ENCODE measurements at places on chromosomes 16 and 17.

- no peak for DNase-seq
Observed at GRCh38 chr16:30351001-30351441, 4.1 kb downstream of the CD2BP2 start.

GRCh38 chr17:79808763-79809529 is 12.1 kb upstream of the CBX8 start:
- no peak for DNase-seq

DNA sequence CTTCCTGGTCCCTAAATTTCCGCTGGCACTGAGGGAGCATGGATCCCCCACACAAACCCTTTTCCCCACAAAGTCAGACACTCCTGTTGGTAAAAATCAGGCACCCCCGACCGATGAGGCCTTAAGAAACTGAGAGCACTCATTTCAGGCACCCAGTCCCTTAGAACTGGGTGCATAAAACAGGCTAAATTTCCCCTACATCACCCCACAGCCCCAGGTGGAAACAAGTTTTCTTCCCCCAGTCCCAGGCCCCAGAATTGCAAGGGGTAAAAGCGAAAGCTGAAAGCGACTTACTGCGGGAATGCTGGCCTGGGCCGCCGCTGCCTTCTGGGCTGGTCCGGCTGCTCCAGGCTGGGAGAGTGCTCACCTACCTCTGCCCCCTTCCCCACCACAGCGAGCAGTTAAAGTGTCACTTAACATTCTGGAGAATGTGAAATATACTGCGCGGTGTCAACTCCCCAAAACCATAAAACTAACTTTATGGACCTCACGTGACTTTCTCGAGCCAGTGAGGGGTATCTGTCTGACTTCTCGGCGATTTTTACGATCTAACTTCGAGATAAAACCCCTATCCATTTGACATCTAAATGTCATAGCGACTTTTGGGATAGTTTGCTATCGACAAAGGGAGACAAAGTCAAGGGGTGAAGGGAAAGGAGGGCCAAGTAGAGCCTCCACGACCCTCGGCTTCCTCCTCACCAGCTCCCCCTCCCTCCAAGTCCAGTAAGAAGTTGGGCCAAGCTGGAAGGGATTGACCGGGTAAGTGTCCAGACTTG is at the start of gene HOXB3:
Gene HOXB3, minus strand, starts transcription at position 411 of the 776 bp plus-strand sequence. CDS start 37,767 bp downstream, outside the sequence.
- no peak for DNase-seq

- DNase-seq, result no peak
Observed at GRCh38 chr17:15438491-15439105, 28.8 kb downstream of the CDRT4 start.

DNA sequence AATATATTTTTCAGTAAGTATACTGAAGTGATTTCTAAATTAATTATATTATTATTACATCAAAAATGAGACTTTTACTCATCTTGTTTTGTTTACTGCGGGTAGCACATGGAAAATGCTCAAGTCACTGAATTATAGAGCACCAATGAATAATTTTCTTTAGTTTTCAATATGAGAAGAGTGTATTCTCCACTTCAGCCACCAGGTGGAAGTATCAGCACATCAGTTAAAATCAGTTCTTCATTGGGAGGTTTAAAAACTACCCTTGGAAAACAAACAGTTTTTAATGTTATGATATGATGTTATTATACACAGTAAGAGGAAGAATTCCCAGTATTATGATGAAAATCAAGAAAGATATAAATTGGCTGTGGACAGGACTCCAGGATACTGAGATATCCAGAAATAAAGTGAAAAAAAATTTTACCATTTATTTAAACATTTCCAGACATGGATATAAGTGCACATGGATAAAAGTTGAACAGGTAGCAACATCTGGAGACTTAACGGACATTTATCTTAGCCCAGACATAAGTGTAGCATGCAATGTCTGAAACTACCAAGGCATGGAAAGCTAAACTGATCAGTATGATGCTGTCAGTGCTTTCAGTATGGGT is 467.3 kb downstream of the KCNJ2 start:
- no peak for DNase-seq

DNA sequence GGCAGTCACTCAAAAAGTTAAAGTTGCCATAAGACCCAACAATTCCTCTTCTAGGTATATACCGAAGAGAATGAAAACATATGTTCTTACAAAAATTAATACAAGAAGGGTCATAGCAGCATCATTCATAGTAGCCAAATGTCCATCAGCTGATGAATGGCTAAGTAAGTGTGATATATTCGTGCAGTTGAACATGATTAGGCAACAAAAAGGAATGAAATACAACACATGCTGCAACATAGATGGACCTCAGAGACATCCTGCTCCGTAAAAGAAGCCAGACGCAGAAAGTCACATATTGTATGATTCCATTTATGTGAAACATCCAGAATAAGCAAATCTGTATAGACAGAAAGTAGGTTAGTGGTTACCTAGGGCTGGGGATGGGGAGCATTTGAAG is 229.4 kb upstream of the CACNG5 start:
- no peak for DNase-seq

DNA sequence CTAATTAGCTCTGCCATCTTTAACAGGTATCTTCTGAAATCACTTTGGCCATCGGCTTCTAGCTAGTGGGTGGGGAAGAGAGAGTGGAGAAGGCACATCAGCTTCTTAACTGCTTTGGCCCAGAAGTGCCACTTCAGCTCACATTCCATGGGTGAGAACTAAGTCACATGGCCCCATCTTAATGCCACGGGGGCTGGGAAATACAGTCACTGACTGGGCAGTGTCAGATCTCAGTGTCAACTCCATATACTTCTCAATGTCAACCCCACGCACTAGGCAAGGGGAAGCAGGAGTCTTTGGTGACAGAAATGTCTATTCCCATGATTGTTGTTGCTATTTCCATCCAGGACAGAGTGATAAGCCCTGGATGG is 29.4 kb downstream of the CCR7 start:
- DNase-seq, result no peak

- no peak for DNase-seq
Observed at GRCh38 chr17:42772945-42773289, 332 bp upstream of the VPS25 start.

GRCh38 chr17:43846221-43846712 is 709 bp upstream of the CD300LG start:
- peak; percentile 72 for DNase-seq

- DNase-seq, result no peak
Observed at GRCh38 chr16:57999971-58000705, at the start of gene ZNF319. TSS of gene ZNF319 (minus strand) at chr16:58000672. CDS start at chr16:57998265, 2,407 bp downstream.

- DNase-seq, result no peak
Observed at GRCh38 chr16:72191551-72191950, 19.6 kb upstream of the PMFBP1 start.

DNA sequence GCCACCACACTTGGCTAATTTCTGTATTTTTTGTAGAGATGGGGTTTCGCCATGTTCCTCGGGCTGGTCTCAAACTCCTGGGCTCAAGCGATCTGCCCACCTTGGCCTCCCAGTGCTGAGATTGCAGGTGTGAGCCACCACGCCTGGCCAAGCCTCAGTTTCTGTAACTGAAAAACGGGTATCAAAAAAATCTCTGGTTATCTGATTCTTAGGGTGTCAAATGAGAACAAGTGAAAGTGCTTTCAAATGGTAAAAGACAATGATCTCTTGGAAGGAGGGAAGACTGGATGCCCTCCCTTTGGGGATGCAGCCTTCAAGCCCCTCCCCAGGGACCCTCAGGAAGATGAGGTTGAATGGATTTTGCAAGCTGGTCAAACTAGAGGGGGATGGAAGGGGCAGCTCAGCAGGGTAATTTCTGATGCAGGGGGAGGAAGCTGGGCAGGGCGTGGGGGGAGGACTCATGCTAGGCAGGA is 22.3 kb downstream of the ARHGAP23 start:
- DNase-seq, result no peak

- DNase-seq, result peak; percentile 18
Observed at GRCh38 chr17:27544350-27545131, 86.4 kb upstream of the LGALS9 start.

DNA sequence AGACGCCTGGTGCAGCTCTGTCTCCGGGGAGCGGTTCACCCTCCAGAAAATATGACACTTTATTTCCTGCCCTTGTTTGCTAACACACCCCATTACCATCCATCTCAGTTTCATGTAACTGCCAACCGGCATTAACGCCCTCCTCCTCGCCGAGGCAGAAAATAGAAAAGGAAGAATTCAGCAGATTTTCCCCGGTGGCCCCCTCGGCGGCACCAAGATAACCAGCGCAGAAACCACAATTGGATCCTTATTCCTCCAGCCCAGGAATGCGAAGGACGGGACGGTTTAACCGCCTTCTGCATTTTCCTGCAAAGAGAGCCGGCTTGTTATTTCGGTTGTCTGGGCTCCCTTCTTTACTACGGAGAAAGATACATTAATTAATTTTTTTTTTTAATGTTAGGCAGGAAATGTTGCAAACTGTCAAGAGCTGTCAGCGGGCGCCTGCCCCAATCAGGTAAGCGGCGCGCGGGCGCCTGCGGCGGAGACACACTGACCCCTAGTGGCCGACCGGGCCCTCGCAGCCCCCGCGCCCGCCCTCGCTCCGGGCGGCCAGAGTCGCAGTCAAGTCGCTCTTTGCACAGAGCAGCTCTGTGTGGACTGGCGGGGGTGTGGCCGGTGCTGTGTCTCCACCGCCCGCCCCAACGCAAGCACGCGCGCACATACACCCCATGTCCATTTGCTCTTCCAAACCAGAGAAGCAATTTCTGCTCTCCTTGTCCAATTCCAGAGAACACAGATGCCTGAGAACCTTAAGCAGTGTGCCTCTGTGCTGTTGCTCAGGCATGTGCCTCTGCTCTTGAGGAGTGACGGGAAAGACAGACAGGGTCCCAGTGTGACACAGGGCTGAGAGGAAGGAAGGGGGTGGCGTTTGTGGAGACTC is 53.6 kb downstream of the C17orf67 start:
- DNase-seq, result peak; percentile 90

DNA sequence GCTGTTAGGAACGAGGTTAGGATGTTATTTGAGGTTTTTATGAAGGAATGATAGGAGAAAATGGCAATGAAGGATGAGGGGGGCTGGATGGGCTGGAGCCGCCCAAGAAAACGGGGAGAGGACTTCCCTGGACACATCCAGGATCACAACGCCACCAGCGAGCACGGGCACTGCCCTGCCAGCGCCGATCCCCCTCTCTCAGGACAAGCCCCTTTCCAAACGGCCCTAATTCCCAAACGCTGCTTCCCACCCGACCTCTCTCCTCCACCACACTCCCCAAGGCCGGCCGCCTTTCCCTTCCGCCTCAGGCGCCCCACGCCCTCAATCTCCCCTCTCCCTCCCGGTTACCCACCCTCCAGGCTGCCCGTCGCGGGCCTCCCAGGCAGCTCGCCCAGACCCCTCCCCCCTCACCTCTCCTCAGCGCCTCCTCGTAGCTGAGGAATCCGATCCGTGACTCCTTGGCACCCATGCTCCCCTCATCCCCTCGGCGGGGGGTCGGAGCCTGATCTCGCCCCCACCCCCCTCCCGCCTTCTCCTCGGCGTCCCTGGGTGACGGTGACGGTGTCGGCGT is 377 bp downstream of the USP32 start:
- no peak for DNase-seq

GRCh38 chr17:33137426-33137825 is 145.8 kb downstream of the SPACA3 start:
- DNase-seq, result no peak

GRCh38 chr17:50684612-50685333 is 22.9 kb downstream of the ANKRD40 start:
- no peak for DNase-seq

GRCh38 chr16:68290450-68290849 is 20.3 kb downstream of the SLC7A6OS start:
- no peak for DNase-seq

- DNase-seq, result no peak
Observed at GRCh38 chr17:3754066-3754457, 30.4 kb downstream of the HASPIN start.

DNA sequence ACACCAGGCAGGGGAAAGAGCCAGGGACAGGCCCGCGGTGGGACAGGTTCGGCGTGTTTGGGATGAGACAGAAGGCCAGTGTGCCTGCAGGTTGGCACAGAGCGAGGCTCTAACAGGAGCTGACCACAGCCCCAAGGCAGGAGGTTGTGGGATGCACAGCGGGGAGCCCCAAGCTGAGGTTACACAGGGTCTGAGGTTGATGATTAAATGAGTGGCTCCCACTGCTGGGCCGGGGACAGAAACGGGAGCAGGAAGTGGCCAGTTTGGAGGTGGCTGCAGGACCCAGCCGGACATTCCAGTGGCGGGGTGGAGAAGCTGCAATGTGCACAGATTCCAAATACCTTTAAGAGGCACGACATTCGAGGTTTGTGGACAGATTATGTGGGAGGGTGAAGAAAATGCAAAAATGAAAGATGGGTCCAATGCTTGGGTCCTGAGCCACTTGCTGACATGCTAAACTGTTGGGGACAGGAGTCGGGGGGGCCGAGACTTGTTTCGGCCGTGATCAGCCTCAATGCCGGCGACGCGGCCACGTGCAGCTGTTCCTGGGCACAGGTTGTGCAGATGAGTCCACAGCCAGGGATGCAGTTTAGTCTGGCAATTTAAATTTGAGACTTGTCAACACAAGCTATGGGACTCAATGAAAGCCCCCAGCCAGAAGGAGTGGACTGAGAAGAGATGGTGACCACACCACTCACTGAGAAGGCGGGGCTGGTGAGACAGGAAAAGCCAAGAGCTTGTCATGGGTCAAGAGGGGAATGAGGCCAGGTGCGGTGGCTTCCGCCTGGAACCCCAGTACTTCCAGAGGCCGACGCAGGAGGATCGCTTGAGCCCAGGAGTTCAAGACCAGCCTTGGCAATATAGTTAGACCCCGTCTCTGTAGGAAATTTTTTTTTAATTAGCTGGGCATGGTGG is 8.7 kb downstream of the ENPP7 start:
- no peak for DNase-seq

DNA sequence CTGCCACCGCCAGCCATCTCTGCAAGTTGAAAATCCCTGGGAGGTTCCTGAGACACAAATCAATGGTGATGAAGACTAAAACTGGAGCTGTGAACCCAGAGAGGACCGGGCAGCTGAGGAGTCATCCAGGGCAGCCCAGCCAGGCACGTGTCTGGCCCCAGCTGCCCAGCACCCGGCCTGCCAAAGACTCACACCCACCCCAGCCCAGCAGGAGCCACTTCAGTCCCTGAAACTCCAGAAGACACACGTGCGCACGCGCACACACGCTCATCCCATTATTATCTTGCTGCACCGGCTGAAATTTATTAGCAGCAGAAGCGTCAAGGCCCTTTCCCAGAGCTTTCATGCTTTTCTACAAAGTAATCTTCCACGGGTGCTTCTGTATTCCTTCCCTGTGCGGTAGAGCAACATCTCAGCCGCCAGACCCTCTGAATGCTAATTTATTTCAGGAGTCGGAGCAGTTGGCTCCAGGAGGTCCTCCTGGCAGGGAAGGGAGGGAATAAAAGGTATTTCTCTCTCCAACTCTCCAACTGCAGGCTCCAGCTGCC is 59.8 kb upstream of the RBFOX3 start:
- DNase-seq, result no peak

- peak; percentile 45 for DNase-seq
Observed at GRCh38 chr17:78484271-78485246, 92.6 kb downstream of the DNAH17 start.

DNA sequence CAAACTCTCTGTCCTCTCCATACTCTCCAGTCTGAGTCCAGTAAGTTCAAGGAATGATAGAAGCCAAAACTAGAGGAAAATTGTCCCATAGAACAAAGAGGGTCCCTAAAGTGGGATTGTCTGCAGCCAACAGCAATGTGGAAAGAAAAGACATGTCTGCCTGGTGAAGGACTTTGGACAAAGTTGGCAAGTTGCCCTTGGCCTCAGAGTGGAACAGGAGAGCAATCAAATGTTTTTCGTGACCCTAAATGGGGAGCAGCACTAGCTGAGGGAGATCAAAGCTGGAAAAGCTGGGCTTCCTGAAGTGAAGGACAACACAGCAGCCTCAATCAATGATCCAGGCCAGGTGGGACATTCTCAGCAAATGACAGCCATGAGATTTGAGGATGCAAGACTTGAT is 183.5 kb downstream of the CHD9NB start:
- no peak for DNase-seq
